ENCODE measurements at places on chromosomes 4 and X.

DNA sequence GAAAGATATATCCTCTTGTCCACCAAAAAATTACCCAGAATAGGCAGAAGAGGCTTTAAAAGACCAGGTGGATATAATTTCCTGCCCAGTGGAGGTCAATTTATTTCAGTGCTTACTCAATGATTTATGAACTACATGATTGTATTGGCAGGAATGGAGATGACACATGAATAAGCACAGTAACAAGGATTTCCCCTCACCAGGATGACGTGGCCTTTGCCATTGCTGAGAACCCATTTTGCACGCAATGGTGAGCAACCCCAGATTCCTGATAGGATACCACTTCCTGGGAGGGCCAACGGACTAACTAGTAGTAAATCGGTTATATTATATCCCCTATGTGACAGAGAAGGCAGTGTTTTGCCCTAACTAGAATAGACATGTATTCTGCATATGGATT is 11.6 kb upstream of the TTC29 start:
- DNase-seq = no peak

- DNase-seq = no peak
These were observed 328.0 kb upstream of the BOD1L1 start for GRCh38 chr4:13955551-13955950.

- DNase-seq = no peak
These were observed 209.1 kb upstream of the FAT1 start for GRCh38 chr4:186932631-186933187.

DNA sequence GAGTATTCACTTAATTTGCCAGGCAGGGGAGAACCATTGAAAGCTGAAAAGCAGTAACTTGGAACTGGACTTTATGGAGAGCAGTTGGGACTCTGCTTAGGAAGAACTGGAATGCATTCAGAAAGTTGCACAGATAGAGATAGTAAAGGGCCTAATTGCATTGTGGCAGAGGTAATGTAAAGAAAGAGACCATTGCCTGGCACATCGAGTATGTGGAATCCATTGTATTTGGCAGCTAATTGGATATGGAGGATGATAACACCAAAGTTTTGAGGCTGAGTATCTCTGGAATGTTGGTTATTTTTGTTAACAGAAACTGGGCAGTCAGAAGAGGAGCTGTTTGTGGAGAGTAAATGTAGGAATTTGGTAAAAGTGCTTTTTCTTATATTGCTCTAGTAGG is 169.9 kb downstream of the BMPR1B start:
- no peak for DNase-seq

DNA sequence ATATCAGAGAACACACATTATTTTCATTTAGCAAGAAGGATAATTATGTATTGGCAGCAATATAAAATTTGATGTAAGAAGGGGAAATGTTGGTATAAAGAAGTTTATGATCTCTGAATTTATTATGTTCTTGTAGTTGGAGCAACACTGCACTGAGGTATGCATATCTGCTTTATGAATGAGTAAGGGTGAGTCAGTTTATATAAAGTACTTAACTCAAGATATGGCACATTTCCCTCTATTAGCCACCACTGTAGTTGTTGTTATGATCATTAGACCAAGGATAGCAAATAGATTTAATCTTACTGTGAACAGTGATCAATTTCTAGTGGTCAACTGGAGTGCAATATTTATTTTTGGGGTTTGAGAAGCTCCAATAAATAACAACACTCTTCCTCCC is 66.6 kb downstream of the SNX25 start:
- no peak for DNase-seq

DNA sequence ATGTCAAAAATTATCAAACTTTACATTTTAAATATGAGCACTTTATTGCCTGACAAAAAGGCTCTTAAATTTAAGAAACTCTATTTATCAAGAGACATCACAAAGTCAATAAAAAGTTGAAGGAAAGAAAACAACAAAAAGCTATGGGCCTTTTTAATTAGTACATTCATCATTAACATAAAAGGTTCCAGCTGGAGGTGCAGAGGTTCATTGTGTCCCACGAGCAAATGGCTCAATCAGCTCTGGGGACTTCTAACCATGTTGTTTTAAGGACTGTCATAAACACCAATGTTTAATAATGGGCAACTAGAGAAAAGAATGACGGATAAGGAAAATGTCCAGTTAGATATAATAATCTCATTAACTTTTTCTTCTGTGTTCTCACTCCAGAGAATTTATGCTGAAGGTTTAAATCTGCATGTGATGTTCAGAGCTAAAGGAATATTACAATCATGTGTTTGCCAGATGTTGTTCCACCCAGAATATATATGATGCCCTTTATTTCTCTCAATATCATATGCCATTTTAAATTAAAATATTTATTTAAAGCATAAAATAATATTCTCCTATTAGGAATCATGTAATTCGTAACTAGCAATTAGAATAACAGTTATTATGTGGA is 840.3 kb upstream of the ADGRL3 start:
- DNase-seq = no peak

DNA sequence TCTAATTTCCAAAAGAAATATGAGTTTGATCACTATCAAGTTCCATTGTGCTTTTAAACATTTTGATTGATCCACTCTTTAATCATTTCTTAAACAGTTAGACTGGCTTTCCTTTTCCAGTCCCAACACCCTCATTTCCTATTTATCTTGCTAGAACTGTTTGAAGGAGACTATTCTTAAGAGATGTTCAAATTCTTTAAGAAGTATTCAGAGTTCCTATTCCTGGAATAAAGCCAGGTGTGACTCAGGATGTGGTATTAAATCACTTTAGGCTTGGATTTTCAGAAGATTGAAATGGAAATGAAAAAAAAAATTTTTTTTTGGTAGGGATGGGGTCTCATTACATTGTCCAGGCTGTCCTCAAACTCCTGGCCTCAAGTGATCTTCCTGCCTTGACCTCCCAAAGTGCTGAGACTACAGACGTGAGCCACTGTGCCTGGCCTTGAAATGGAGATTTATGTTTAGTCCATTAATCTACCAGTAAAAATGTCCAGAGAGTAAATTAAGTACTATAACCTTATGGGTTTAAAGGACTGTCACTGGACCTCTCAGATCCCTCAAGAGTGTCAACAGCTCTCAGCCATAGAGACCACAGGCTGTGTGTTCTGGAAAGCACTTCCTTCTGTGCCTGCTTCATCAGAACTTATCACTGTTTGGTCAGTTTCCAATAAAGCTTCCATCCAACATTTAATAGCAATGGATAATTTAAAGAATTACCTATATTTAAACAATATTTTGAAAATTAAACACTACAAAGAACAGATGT is 90.7 kb downstream of the CDS1 start:
- no peak for DNase-seq

- no peak for DNase-seq
These were observed 72.0 kb upstream of the MAGEB16 start for GRCh38 chrX:35726176-35726575.

- DNase-seq = no peak
These were observed 172.9 kb downstream of the SOWAHB start for GRCh38 chr4:76725039-76725438.

GRCh38 chrX:33726281-33727160 is 405.6 kb downstream of the FAM47A start:
- DNase-seq = no peak

- DNase-seq = no peak
These were observed 8.7 kb upstream of the SLC25A4 start for GRCh38 chr4:185134307-185134869.

GRCh38 chrX:52262195-52262546 is 77.5 kb downstream of the MAGED4 start:
- DNase-seq = no peak

- no peak for DNase-seq
These were observed 55.3 kb upstream of the TECRL start for GRCh38 chr4:64464581-64464980.

DNA sequence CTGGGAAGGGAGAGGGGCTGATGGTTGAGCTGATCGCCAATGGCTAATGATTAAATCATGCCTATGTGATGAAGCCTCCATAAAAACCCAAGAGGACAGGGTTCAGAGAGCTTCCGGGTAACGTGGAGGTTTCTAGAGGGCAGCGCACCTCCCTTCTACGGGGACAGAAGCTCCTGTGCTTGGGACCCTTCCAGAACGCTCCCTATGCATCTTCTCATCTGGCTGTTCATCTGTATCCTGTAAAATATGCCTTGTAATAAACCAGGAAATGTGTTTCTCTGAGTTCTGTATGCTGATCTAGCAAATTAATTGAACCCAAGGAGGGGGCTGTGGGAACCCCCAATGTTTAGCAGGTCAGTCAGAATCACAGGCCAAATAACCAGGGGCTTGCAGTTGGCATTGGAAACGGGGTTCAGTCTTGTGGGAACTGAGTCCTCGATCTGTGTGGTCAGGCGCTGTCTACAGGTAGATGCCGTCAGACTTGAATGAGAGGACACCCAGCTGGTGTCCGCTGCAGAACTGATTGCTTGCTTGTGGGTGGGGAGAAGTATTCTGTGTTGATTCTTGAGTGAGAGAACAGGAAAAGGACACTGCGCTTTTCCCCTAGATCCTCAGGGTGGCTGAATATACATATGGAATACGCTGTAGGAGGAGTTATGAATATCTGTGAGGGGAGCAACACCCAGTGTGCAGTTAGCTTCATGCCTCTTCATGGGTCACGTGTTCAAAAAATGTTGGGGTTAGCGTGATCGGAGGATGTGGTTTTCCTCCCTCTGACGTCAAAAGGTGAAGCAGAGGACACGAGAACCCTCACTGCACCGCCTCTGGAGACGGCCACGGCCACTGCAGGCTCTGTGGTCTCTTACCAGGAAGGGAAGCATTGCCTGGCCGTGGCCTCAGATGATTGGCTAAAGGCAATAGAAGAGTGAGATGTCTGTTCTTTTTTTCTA is 29.2 kb downstream of the HTT-AS start:
- DNase-seq = peak; percentile 72

DNA sequence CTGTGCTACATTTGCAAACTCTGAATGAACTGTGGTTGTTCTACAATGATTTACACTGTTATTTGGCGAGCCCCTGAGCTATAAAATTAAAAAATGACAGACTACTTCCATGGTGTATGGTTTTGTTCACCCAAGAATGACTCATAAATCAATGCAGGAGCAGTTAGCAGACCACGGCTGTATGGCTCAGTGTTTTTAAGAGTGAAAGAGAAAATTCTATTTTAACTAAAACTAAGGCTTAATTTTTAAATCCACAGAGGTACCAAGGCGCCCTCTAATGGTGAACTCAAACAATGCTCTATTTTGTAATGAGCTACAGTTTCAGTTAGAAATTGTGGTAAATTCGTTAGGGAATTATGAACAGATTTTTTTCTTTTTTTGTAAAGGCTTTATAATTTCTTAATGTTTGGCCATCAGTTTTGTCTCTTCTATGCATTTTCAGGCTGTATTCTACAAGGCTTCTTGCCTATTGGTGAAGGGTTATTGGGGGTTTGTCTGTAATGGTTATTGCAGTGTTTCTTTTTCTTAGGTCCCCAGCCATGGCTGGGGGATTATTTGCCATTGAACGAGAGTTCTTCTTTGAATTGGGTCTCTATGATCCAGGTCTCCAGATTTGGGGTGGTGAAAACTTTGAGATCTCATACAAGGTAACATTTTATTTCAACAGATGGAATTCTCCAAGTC is 32.5 kb downstream of the HMGB2 start:
- no peak for DNase-seq

- DNase-seq = no peak
These were observed 29.0 kb downstream of the DDX60L start for GRCh38 chr4:168451331-168451730.

DNA sequence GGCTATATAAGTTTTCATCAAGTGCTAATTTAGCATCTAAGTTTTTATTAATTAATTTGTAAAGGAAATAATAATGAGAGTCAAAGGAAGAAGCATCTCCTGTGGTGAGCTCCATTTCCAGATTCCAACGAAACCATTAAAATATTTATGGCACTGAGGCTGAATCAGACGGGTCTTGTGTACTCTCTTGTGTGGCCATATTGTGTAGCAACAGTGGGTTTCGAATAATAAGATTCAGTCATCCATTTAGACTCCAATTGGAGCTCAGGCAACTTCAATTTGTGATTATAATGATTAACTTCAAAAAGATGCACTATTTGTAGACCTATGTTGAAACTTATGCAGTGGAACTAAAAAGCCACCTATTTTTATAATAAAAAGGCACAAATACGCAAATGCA is 82.4 kb downstream of the SNCA start:
- no peak for DNase-seq

GRCh38 chr4:3297066-3297859 is 4.4 kb downstream of the RGS12 start:
- no peak for DNase-seq

DNA sequence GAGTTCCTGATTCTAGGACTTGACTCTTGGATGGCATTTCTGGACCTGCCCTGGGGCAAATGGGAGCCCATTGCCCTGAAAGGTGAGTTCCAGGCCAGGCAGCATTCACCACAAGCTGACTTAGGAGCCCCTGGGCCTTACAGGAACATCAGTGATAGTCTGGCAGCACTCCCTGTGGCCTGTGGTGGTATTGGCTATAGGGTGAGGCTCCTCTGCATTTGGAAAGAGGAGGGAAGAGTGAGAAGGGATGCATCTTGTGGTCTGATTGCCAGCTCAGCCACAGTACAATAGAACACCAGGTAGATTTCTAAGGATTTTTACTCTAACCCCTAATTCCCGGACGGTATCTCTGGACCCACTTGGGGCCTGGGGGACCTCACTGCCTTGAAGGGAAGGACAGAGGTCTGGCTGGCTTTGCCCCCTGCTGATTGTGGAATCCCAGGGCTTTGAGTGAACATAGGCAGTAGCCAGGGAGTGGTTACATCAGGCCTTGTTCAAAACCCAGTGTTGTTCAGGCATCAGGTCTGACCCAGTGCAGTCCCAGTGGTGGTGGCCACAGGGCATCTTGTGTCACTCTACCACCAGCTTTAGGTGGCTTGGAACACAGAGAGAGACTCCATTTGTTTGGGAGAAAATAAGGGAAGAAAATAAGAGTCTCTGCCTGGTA is 32.9 kb downstream of the MAGED4 start:
- DNase-seq = no peak

GRCh38 chrX:148588649-148589310 is 88.4 kb downstream of the AFF2 start:
- no peak for DNase-seq

- DNase-seq = no peak
These were observed 643 bp downstream of the FHL1 start for GRCh38 chrX:136147976-136148375.

- no peak for DNase-seq
These were observed 15.6 kb downstream of the ENOX2 start for GRCh38 chrX:130887376-130887775.

- no peak for DNase-seq
These were observed 450.0 kb upstream of the RASGEF1B start for GRCh38 chr4:81921751-81922159.

- no peak for DNase-seq
These were observed 299.6 kb downstream of the EPHA5 start for GRCh38 chr4:65370709-65371108.

DNA sequence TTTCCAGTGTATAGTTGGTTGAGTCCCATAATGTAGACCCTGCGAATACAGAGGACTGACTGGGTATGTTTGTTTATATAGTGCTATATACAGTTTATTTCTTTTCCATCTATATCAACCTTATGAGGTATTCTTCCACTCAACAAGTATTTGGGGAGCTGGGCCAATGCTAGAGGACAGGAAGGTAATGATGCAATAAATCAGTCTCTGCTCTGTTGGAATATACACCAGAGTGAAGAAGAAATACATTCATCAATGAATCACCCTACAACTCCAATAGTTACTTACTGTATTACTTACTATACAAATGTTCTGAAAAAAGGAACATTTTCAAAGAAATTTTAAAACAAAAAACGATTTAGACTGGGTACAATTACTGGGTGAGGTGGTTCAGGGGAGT is 2.1 kb upstream of the ARSJ start:
- no peak for DNase-seq

- DNase-seq = no peak
These were observed 1443.3 kb downstream of the RAPGEF2 start for GRCh38 chr4:160546201-160546600.

Measured in CD8-positive, alpha-beta T cell (primary cell).